Ureter (tissue), 1 donor: ENCODE measurements at places on chromosomes 16 and 17. TPM values are rescaled to one million over a fixed set of nuclear protein-coding genes. Genes with fewer than 3 reads are reported as not detected.

GRCh38 chr16:72890587-72890986 lies 157.3 kb downstream of the ZFHX3 start:
- DNase-seq: no peak

GRCh38 chr17:28317966-28318758 lies 838 bp upstream of the TMEM97 start:
- DNase-seq: no peak

GRCh38 chr17:48492401-48493298 lies 38.2 kb downstream of the HOXB1 start:
- DNase-seq: peak; percentile 78

DNA sequence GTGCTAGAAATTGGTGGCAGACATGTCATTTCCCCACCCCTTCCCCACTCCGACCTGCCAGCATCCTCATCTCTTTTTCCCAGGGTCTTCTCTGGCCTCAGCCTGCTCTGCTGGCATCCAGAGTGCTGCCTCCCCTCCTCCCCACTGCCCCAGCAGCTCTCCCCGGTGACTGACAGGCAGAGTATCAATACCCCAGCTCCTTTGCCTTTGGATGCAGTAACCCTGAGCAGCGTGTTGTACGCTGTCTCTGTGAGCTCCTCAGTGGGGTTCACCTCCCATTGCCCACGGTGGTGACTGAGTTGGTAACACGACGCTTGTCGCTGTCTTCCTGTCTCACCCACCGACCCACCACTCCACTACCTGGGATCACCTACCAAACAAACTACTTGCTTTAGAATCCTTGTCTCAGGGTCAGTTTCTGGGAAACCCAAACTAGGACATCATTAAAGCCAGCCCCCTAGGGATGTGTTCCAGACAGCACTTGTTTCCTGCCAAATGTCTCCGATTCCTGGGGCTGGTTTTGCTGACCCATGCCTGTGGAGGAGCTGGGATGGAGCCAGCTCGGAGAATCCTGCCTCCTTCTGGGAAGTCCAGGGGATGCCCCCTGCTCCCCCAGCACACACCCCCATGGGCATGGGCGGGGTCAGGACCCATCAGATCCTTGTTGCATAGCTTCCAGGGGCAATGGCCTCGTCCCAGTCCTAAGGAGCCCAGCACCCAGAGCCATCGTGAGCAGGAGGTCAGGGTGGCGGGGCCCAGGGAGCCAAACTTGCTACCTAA lies 8.3 kb upstream of the SBK1 start:
- no peak for DNase-seq

GRCh38 chr16:11121083-11121608 lies 134.9 kb downstream of the SOCS1 start:
- DNase-seq: no peak

DNA sequence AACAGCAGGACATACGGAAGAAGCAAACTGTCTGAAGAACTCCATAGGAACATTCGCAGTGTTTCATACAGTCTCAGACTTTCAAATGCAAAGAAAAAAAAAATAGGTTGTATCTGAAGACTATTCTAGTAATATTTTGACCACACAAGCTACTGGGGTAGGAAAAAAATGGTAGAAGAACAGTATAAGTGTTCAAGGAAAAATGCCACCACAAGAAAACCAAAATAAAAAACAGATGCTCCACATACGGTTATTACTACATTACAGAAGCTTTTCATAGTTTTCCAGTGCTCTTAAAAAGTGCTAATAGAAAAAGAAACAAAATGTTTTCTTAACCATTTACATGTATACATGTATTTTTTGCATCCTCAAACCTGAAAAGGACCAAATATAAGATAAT lies 3.7 kb downstream of the NCOR1 start:
- DNase-seq: no peak

DNA sequence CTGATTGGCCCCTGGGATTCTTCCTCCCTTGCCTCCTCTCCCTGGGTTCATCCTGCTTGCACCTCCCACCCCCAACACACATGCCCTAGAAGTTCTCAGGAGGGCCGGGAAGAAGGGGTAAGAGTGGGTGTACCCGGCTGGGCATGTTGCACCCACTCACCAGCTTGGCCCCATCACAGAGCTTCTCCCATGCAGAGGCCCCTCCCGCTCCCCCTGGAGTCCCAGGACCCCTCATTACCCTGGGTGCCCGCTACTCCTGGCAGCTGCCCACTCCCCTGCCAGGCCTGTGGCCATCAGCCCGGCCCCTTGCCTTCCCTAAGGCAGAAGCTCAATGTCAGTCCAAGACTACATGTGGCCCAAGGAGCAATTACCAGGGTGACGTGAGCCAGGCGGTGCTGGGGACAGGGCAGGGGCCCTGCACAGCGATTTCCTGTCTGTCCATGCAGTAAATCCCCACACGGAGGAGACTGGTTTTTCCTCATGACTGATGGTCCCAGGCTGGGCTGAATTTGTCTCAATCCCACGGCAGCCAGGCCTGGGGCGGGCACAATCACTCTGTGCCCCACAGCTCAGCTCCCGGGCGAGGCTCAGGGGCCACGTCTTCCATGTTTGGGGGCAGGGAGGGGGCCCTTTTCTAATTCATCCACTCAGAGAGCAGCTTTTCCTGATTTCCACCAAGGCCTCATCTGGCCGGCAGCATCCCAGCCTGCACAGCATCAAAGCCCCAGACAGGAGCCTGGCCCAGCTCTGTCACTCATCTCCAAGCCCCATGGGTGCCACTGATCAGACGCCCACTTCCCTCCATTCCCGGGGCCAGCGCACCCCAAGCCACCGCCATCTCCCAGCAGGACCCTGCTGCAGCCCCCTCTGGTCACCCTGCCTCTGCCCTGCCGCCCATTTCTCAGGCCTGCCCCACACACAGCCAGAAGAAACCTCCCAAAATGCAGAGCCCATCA lies 234.7 kb downstream of the KATNIP start:
- no peak for DNase-seq

DNA sequence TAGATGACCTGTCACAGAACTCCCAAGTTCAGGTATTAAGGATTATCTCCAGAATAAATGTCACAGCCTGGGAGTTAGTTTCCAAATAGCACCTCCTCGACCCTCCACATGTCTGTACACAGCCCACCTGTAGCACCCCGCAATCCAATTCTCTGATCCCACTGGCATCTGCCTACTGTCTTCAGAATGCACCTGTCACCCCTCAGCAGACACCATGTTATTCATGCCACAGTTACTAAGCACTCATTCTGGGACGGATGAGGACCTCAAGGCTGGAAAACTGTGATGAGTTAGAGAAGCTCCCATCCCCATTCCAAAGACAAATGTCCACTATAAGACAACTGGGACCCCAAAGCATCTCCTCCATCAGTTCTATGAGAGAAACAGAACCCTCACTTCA lies 7.8 kb downstream of the EMP2 start:
- DNase-seq: no peak

DNA sequence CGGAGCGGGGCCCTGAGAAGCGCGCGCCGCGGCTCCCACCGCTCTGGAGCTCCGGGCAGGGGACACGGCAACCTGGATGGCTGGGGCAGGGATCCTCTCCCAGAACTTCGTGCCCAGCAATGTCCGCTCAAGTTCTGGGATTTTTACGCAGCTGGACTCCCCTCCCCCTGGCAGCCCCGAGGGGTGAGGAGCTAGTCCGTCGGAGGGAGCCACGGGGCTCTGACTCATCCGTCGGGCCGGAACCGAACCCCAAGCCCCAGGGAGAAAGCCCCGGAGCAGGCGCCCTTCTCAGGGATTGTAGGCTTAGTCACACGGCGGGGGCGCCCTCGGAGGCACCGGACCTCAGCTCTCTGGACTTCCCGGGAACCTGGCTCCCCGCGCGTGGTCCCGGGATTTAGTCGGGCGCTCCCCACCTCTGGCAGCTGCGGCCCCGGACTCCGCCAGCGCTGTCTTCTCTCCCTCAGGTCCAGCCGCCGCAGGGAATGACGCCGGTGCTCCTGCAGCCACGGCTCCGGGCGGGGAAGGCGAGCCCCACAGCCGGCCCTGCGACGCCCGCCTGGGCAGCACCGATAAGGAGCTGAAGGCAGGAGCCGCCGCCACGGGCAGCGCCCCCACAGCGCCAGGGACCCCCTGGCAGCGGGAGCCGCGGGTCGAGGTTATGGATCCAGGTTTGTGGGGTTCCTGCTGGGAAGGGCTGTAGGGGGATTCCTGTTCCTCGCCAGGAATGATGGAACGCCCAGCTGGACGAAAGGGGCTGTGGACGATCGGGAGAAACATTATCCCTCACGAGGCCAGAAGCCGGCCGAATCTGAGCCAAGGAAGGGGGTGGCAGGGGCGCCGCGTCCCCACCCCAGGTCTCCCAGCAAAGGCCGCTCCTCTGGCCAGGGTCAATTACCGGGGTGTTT lies 830 bp downstream of the SPHK1 start:
- no peak for DNase-seq

- DNase-seq: peak; percentile 19
Measured at GRCh38 chr17:43308999-43309398, 75.2 kb upstream of the RNU2-1 start.

DNA sequence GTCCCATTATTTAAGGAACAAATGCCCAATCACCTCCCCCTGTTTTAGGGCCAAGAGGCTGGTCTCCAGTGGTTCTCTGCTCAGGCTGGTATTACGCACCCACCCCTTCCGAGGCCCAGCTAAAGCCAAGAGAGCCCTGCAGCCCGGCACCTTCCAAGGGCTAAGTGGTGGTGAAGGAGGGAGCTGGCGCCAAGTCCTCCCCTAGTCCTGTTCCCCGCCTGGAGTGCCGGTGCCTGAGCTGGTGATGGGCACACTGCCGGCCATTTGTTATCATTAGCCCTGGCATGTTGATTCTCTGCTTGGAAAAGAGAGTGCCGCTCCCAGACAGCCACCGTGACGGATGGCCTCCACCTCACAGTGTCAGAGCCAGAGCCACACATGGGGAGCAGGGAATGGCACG lies 31.9 kb downstream of the GRIN2C start:
- no peak for DNase-seq

GRCh38 chr17:38874505-38875400 lies 4.9 kb downstream of the LASP1 start:
- DNase-seq: no peak

- DNase-seq: no peak
Measured at GRCh38 chr16:4426021-4426684, 485 bp downstream of the DNAJA3 start.

DNA sequence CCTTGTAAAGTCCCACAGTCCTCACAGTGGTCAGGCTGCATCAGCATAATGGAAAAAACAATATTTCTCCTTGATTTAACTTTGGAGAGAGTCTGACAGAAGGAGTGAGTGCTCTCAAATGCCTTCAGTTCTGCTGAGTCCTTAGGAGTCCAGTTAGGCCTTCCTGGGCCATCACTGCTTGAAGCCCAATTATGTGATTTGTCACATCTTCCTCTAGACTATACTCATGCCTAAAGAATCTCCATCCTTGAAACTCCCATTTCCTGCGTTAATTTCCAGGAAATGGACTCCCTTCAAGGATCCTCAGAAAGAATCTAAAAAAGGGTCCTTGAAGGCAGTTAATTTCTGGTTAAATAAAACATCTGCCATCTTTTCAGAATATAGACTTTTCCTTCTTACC lies 52.8 kb downstream of the SLFN5 start:
- no peak for DNase-seq

DNA sequence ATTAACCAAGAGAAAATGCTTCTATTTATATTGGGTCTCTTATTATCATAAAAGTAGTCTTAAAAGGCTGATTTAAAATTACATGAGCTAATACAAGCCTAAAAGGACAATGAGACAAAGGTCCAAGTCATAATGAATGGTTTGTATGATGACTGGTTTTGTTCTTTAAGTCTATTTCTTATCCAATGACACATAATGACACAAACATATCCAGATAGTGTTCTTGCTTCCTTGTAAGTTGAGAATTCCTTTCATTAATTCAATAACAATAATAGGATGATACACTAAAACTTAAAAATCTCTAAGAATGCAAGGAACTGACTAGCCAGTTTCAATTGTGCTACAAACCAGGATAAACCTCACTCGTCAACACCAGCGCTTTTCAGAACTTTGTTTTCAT lies 244.1 kb downstream of the CEP112 start:
- DNase-seq: no peak

- no peak for DNase-seq
Measured at GRCh38 chr17:15409721-15410250, 57.6 kb downstream of the CDRT4 start.

CDK3 gene
- total RNA-seq: 10.7 TPM

PMFBP1 gene
- total RNA-seq: 1.6 TPM

LAT gene
- total RNA-seq: 11.9 TPM

ATP6V0D1 gene
- total RNA-seq: 89.2 TPM

KRT39 gene
- not detected for total RNA-seq
